Activated naive CD4-positive, alpha-beta T cell treated with anti-CD3 and anti-CD28 coated beads, Interleukin-2, amount 50 U/mL, for 72 hours (primary cell): ENCODE measurements at places on chromosomes 6 and 20.

- DNase-seq, result no peak
Measured at GRCh38 chr6:4485735-4486134, 290.5 kb upstream of the CDYL start.

DNA sequence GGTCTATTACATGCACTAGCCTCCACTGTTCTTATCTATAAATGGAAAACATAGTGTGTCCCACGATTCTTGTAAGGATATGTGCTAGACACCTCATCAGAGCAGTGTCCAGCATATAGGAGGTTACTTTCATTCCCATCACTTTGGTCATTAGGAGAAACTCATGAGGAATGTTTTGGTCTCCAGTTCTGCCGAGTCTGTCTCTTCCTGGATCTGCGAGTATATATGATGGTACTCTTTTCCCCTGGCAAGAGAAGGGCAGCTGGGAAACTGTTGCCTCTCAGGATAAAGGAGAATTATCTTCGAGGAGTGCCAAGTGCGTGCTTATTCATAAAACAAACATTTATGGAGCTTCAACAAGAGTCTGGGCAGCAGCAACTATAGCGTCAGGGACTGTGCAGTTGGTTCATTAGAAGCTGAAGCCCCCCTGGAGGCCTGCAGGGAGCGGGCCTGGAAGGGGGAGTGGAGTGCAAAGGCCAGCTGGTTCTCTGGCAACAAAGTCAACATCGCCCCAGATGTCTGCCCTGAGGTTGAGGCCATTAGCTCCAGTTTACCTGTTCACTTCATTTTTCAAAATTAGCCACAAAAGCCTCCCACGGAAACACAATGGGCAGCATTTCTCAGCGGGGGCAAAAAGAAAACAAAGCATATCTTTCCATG, 811.9 kb downstream of the MAFB start:
- DNase-seq, result no peak

DNA sequence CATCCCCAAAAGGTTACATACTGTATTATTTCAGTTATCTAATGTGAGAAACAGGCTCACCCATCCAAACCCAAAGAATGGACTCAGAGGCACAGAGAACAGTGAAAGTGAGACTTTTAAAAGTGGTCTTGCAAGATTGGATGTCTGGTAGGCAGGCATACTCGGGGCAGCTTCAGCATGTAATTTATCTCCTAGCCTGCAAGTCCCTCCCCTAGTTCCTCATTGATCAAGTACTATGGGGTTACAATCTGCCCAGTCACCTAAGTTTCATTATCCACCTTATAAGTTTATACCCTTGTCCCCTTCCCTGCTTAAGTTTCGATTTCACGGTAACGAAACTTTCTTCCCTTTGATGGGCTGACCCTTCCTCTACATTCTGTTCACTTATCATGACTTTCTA, 20.8 kb upstream of the ZNF451 start:
- no peak for DNase-seq

DNA sequence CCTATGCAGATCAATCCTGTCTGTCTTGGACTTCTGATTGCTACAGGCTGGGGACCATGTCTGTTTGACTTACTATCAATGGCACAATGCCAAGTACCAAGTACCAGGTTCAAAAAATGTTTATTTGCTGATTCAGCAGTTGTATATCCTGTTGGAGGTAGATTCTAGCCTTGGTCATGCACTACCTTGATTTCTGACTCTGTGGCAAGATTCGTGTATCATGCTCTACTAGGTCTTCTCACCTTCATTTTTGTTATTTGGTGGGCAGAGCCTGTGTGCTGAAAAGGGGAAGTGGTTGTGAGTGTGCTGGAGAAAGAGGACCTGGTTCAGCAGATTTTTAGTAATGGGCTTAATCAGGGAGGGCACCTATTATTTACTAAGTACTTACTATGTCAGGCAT, 192.4 kb upstream of the MYLIP start:
- DNase-seq, result no peak

GRCh38 chr6:73722318-73723060, 26.5 kb downstream of the CD109 start:
- no peak for DNase-seq
